Uterine smooth muscle cell (primary cell): ENCODE measurements at places on chromosomes 16 and 17. TPM values are rescaled to one million over a fixed set of nuclear protein-coding genes. Genes with fewer than 3 reads are reported as not detected.

The ARHGAP27 gene
- 4.1 and 6.4 TPM in 2 replicates for total RNA-seq

The KLHL10 gene
- 0.12 TPM in 1 of 2 replicates, not detected in the other for total RNA-seq

The NTN1 gene
- 0.11 and 0.12 TPM in 2 replicates for total RNA-seq

The TMIGD1 gene
- total RNA-seq: not detected in 2 replicates

The NHERF1 gene
- 12.6 and 17.1 TPM in 2 replicates for total RNA-seq

The CD300H gene
- total RNA-seq: not detected in 2 replicates

The MED9 gene
- total RNA-seq: 16.2 and 17.3 TPM in 2 replicates

The HBQ1 gene
- 0.44 TPM in 1 of 2 replicates, not detected in the other for total RNA-seq

The VASN gene
- total RNA-seq: 94.3 and 150 TPM in 2 replicates

The DRC3 gene
- 0.55 and 1.1 TPM in 2 replicates for total RNA-seq

The BCAS3 gene
- 17.0 and 29.2 TPM in 2 replicates for total RNA-seq

The NUPR1 gene
- total RNA-seq: 12.1 and 30.9 TPM in 2 replicates

The PLCG2 gene
- total RNA-seq: 0.77 and 1.5 TPM in 2 replicates

The GRN gene
- 124 and 289 TPM in 2 replicates for total RNA-seq

The CX3CL1 gene
- total RNA-seq: under 0.01 TPM in 1 of 2 replicates, not detected in the other

The CDRT4 gene
- total RNA-seq: 2.1 and 4.1 TPM in 2 replicates

The TNS4 gene
- not detected in 2 replicates for total RNA-seq

The GLTPD2 gene
- not detected in 2 replicates for total RNA-seq

The KRT14 gene
- not detected in 2 replicates for total RNA-seq

The PAGR1 gene
- total RNA-seq: 21.1 and 30.1 TPM in 2 replicates

The SHBG gene
- 0.11 and 0.37 TPM in 2 replicates for total RNA-seq

The NOS2 gene
- total RNA-seq: not detected in 2 replicates

The CA7 gene
- total RNA-seq: not detected in 2 replicates

The OR1A1 gene
- total RNA-seq: not detected in 2 replicates

The GNG13 gene
- not detected in 2 replicates for total RNA-seq

The NTN3 gene
- total RNA-seq: 0.89 and 2.4 TPM in 2 replicates

The FAM171A2 gene
- total RNA-seq: 1.8 and 4.0 TPM in 2 replicates

The TMEM238L gene
- not detected in 2 replicates for total RNA-seq

The C1QTNF1 gene
- 4.8 and 21.0 TPM in 2 replicates for total RNA-seq

The YPEL2 gene
- total RNA-seq: 4.1 and 8.6 TPM in 2 replicates
